ENCODE measurements at places on chromosomes 5 and 9. TPM values are rescaled to one million over a fixed set of nuclear protein-coding genes. Genes with fewer than 3 reads are reported as not detected.
A peak's percentile ranks its signal among the peaks of the same experiment; 100 is the strongest.

DNA sequence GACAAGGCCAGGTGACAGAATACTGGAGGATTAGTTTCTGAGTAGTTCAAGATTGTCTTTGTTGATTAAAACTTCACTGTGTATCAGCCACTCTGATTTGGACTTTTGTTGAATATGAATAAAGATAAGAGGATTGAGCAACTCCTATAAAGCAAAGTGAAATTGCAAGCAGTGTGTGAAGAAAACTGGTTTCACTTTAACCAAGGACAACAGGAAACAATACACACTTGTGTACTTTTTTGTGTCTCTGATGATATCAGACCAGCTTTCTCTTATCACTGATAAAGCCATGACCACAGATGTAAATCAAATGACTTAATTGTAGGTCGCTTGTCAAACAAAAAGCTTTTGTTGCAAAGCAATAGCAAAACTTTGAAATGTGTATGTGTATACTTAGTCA lies 268.6 kb downstream of the FER start:
- DNase-seq, result no peak

DNA sequence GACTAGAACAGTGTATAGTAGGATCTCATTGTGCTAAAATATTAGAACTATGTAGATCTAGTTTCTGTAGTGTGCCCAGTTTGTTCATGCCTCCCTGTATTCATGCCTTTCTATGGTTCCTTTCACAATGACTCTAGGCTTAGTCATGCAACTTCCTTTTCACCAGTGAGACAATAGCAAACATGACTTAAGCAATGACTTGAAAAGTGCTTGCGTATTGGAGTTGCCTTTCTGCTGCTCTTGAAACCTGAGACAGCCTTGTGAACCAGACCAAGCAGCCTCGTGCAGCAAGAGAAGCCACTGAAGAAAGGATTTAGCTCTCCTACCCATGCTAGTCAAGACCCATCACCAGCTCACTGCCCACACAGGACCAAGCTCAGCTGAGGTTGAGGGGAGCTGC lies 294.5 kb upstream of the TAS2R1 start:
- no peak for DNase-seq

DNA sequence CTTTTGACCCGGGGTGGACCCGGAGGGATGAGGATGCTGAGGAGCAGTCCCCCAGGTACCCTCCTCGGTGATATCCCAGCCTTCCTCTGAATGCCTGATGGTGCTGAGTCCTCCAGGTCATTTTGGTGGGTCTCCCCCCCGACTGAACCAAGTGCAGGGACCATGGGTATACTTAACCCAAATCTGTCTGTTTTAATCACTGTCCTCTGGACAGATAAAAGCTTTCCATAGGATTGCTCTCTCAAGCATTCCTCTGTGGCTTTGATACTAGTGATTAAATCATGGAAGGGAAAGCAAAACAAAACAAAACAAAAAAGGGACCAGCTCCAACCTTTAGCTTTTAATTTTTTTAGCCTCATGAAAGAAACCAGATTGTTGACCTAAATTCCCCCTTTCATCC lies 26.0 kb downstream of the PAPPA start:
- no peak for DNase-seq

GRCh38 chr9:14353222-14354056 lies 39.5 kb upstream of the NFIB start:
- DNase-seq, result peak; percentile 95

Gene PRKACG
- total RNA-seq, result not detected

Measured in heart left ventricle (tissue), 16 donors.